Fibroblast of skin of right biceps (primary cell): ENCODE measurements at places on chromosomes 4 and X.

GRCh38 chr4:169996379-169997240, 29.6 kb downstream of the MFAP3L start:
- DNase-seq = no peak

- DNase-seq = no peak
These were observed 44.8 kb upstream of the NSG1 start for GRCh38 chr4:4341861-4342650.

- no peak for DNase-seq
These were observed 13.2 kb upstream of the SH3TC1 start for GRCh38 chr4:8185930-8186329.

DNA sequence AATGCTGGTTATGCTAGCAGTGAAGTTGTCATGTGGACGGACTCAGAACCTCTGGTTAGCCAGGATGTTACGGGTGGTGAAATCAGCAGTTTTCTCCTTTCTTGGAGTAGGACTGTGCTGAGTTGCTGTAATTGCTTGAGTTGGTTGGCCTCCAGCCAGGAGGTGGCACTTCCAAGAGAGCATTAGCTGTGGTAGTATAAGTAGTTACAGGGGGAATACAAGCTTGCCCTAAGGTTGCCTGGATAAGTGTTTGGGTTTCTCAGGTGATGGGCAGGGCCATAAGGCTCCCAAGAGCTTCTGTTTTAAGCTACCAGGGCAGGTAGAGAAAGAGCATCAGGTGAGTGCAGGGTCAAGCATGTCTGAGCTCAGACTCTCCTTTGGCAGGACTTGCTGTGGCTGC, 103.0 kb downstream of the ZNF518B start:
- no peak for DNase-seq

DNA sequence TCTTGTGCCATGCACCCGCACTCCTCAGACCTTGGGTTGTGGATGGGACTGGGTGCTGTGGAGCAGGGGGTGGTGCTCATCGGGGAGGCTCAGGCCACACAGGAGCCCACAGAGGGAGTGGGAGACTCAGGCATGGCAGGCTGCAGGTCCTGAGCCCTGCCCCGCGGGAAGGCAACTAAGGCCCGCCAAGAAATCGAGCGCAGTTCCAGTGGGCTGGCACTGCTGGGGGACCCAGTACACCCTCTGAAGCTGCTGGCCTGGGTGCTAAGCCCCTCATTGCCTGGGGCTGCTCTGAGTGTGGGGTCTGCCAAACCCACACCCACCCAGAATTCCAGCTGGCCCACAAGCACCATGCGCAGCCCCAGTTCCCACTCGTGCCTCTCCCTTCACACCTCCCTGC, 450.5 kb upstream of the FGF16 start:
- DNase-seq = no peak
